ENCODE measurements at places on chromosomes 13 and 19.

- DNase-seq, result no peak
Measured at GRCh38 chr13:29165216-29165615, 345.1 kb downstream of the MTUS2 start.

DNA sequence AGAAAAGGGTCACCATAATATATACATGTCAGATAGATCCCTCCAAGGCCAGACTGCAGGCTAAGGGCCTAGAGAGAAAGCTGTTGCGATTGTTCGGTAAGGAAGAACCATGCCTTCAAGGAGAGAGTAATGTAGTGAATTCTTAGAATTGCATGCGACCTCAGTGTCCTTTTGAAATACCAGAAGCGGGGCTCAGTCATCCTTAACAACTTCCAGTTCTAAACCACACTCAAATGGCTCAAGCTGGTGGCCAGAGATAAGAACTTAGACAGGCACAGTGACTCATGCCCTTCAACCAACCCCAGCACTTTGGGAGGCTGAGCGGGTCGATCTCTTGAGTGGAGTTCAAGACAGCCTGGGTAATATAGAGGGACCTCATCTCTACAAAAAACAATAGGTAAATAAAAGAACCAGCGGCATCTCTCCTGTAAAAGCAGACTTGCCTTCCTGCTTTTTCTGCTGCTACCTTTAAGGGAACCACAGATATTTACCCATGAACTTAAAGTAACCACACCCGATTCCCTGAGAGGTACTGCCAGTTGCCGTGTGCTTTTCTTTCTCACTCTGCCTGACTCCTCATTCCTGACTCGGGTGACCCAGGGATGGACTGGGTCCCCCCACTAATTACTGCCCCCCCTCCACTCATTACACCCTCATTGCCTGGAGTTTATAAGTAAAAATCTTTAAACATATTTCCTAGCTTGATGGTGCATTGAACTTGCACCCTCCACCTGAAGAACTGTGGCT, 15.4 kb upstream of the SIGLEC6 start:
- DNase-seq, result peak; percentile 55

GRCh38 chr13:100338275-100338674, 249.4 kb downstream of the PCCA start:
- no peak for DNase-seq

- no peak for DNase-seq
Measured at GRCh38 chr13:91426913-91427312, 28.5 kb downstream of the GPC5 start.

DNA sequence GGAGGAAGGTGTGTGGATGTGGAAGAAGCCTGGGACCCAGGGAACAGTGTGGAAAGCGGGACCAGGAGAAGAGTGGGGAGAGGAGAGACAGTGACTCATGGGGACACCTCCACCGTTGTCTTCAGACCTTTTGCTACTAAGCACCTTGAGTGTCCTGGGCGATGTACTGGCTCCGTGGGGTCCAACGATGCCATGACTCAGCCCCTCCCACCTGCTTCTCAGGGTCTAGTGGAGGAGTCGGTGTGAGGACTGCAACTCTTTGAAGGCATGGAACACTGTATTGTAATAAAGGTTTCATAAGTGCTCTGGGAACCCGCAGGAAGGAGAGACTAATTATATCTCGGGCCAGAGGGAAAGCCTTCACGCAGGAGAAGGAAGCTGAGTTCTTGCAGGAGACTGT, 166.9 kb upstream of the KL start:
- DNase-seq, result no peak

- no peak for DNase-seq
Measured at GRCh38 chr19:708154-709143, at the start of gene PALM. TSS of gene PALM (plus strand) at chr19:708935. CDS start at chr19:709147, 212 bp downstream.

DNA sequence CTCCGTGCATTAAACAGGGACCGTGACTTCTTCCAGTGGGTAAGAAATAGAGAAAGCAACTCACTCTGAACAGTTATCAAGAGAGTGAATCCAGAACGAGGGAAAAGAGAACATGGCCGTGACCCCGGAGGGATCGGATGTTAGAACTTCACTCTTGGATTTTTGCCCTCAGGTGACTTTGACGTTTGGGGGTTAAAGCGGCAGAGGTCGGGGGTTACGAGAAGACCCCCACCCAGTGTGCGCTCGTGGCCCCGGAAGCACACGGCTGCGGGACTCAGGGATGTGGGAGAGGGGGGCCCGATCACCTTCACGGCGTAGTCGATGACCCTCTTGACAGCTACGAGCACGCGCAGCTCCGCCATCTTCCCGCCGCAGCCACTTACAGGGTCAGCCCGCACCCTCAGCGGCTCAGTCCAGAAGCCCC, at the start of gene ETFB:
Gene ETFB, minus strand, starts transcription at position 424 of the 424 bp plus-strand sequence. Its CDS starts 62 bp downstream, at position 362.
- DNase-seq, result no peak

DNA sequence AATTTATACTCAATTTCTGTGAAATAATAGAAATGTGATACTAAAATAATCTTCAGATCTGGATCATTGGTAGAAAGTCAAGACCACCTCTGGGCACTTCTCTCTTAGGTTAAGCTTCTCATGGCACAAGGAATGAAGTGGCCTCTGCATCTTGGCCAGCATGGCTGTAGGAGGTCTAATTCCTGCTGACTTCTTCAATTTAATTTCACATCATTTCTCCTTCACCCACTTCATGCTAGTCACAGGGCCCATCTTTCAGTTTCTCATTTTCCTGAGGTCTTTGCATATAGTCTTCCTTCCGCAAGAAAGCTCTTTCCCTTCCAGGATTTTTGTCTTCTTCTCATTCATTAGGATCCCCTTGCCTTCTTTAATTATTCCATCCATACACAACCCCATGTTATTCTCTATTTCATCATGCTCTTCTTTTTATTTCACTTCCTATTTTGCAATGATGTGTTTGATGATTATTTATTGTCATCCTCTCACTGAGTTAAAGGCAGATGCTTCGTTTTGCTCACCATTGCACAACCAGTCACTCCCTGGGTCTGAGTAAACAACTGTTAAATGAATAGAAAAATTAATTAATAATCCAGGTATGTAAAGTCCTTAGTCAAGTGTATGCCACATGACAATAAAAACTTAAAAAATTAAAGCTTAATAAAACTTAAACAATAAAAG, 397.4 kb downstream of the SPRY2 start:
- no peak for DNase-seq

- no peak for DNase-seq
Measured at GRCh38 chr19:41376241-41376997, at the start of gene TMEM91. TSS of gene TMEM91 (plus strand) at chr19:41376533. CDS start at chr19:41378310, 1,777 bp downstream.

DNA sequence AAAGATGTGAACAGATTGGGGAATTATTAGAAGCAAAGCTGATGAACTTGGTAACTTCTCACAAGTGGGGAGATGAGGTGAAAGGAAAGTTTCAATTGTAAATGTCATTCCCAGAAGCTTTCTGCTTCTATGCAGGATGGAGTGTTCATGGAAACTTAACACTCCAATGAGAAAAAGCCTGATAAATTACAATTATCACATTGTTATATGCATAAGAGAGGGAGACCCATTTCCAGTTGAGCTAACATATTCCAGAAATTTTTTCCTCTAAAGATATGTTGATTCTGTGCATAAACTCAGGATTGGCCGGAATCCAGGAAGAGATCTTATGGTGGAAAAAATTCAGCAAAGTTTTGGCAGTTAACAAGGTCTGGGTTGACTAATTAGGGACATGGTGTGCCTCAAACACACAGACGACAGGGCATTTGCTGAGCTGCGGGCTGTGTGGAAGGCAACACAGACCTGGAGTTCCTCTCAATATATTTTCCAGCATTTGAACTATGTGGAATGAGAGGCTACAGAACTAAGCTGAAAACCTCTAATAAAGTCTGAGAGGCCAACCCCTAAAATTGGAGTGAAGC, 64.9 kb upstream of the FGF14 start:
- DNase-seq, result no peak

GRCh38 chr13:46168783-46169182, 13.2 kb downstream of the LCP1 start:
- no peak for DNase-seq

- no peak for DNase-seq
Measured at GRCh38 chr13:64332048-64332447, 2898.1 kb downstream of the PCDH9 start.

DNA sequence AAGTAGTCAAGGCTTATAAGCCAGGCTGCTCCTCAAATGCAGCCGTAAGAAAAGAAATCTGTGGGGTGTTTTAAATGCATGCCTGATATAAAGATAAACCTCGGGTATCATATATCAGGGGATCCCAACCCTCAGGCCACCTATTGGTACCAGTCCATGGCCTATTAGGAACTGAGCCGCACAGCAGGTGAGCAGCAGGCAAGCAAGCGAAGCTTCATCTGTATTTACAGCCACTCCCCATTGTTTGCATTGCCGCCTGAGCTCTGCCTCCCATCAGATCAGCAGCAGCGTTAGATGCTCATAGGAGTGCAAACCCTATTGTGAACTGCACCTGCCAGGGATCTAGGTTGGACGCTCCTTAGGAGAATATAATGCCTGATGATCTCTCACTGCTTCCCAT, 233.5 kb upstream of the SERP2 start:
- DNase-seq, result no peak

GRCh38 chr19:40598121-40598917, 2.9 kb upstream of the LTBP4 start:
- DNase-seq, result peak; percentile 88

DNA sequence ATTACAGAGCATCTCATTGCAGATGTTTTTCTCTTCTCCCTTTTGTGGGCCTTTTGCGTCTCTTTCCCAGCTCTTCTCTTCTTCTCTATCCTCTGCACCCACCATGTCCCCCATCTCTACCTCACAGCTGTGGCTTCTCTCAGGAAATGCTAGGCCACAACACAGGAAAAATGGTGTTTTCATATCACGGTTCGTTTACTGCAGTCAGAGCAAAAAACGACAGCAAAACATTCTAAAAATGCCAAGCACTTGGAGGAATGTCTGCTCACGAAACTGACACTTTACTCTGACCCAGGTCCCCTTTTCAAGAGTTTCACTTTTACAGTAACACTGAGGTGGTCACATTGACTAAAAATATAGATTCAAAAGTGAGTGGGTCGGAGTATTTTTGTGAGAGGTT, 152.2 kb downstream of the DCT start:
- peak; percentile 58 for DNase-seq

DNA sequence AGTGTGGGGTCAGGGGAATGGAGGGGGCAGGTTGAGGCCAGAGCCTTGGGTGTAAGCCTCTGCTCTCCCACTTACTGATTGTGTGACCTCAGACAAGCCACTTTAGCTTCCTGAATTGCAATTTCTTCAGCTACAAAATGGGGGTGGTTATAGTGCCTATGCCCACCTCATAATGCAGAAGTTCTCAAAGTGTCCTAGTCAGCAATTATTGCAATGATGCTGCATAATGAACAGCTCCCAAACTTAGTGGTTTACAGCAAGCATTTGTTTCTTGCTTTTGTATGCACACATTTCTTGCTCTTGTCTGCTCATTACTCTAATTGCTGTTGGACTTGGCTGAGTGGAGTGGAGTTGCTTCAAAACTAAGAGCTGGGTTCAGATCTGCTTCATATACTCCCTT, 36.0 kb downstream of the CYP4F22 start:
- no peak for DNase-seq

- peak; percentile 73 for DNase-seq
Measured at GRCh38 chr19:1122972-1123363, 19.2 kb downstream of the GPX4 start.

DNA sequence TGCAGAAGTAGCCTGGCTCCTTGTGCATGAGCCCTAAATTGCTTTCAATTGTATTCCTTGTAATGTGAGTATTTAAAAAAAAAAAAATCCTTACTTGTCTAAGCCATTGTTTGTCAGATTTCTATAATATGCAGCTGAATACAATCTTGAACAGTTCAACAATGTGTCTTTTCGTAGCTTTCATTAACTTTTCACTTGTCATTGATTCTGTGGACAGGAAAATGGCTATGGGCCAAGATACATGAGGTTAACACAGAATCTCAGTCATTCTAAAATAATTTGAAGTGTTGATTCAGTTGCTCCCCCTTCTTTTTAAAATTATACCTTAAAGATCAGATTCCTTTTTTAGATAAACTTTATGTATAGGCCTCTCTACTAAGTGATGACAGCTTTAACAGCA, 395.8 kb upstream of the KLF12 start:
- DNase-seq, result no peak

DNA sequence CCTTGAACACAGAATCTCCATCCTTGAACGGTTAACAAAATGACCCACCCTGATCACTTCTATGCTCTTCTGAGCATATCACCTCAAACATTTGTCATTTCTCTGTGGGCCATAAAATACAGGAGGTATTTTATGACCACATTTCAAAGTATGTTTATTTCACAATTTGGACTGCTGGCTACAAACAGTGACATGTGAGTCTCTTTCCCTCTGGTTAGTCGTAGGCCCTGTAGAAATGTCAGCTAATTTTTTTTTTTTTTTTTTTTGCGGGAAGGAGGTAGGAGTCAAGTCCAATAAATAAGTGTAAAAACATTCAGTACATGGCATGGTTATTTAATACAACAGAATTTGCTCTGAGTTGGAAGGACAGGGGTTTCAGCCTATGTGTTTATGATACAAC, 70.7 kb downstream of the FOXO1 start:
- no peak for DNase-seq

GRCh38 chr19:15508035-15508710, at the start of gene CYP4F22:
TSS of gene CYP4F22 (plus strand) at chr19:15508525. CDS start at chr19:15525337, 16,812 bp downstream.
- no peak for DNase-seq

DNA sequence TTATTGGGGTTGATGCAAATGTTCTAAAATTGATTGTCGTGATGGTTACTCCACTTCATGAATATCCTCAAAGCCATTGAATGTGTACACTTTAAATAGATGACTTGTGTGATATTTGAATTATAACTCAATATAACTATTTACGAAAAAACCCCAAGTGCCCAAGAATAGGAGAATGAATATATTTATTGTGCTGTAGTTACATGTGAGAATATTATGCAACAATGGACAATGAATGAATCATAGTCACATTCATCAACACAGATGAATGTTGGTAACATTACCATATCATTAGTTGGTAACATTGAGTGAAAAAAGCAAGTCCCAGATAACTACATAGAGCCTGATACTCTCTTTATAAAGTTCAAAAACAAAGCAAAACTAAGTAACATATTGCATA, 127.8 kb upstream of the UBL3 start:
- no peak for DNase-seq

GRCh38 chr19:44190020-44190419, 22.3 kb upstream of the ZNF227 start:
- DNase-seq, result no peak

DNA sequence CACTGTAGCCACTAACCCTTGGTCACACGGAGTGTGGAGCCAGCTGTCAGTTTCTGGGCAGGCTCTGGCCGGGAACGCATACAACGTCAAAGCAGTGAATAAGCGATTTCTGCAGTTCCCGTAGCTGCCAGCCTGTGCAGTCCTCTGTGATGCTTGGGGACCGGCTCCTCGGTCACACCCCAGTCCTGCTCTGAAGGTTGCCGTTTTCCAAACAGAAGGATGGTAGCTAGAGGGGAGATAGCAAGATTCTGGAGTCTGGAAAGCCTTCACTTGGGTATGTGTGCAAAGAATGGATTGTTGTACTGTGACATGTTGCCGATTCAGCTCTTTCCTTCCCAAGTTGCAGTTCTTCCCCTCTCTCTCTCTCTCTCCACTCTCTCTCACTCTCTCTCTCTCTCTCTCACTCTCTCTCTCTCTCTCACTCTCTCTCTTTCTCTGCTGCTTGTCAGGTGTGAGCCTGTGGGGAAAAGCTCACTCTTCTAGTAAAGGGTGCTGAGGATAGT, 38.7 kb upstream of the C1QTNF9 start:
- DNase-seq, result peak; percentile 83
